ENCODE measurements at places on chromosomes 7 and 10.

- DNase-seq: peak; percentile 94
Measured at GRCh38 chr10:25174461-25175230, at the start of gene GPR158. Gene GPR158 (plus strand): TSS chr10:25175001. CDS start chr10:25175421, 420 bp downstream.

GRCh38 chr7:154372011-154372601, 319.9 kb downstream of the DPP6 start:
- no peak for DNase-seq

DNA sequence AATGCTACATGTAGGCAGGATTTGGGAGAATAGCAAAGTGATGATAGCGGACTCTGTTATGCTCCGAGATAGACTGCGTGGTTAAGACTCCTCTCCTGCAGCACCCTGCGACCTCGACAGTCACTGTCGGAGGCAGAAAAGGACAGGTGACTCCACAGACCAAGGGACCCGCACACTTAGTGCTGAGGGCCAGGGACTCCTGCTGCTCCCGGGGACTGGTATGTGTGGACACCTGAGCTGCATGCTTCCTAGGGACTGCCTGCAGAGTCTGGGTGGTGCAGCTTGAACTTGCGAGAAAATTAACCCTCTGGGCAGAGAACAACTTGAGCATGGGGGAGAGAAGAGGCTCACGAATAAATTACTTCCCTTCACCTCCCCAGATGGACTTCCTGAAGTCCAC, 407.1 kb upstream of the PFKP start:
- DNase-seq: no peak

DNA sequence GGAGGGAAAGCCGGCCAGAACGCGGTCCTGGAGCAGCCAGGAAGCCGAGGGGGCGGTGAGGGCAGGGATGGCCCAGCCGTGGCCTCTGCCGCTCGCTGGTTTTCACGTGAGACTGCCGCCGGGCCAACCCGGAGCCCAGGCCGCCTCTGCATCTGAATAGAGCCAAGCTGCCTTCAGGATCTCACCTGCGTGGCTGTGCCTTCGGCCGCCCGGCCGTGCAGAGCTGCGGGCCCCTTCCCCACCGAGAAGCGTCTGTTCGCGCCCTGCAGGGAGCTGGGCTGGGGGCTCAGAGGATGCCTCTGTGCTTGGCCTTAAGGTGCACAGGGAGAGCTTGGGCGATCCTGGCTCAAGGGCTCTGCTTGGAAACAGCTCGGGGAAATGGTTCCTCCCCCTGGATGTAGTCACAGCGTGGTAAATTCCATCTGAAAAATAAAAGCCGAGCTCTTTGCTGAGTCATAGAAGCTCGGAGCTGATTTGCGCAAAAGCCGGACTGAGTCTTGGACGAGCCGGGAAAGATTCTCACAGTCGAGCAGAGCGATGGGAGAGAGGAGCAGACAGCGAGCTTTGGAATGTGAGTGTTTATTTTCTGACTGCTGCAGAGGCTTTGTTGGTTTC, at the start of gene JAKMIP3:
TSS of gene JAKMIP3 (plus strand) at position 456 of the 615 bp plus-strand sequence. CDS start 38,863 bp downstream, outside the sequence.
- peak; percentile 80 for DNase-seq

- DNase-seq: no peak
Measured at GRCh38 chr10:101763141-101763846, 12.6 kb downstream of the FGF8 start.

DNA sequence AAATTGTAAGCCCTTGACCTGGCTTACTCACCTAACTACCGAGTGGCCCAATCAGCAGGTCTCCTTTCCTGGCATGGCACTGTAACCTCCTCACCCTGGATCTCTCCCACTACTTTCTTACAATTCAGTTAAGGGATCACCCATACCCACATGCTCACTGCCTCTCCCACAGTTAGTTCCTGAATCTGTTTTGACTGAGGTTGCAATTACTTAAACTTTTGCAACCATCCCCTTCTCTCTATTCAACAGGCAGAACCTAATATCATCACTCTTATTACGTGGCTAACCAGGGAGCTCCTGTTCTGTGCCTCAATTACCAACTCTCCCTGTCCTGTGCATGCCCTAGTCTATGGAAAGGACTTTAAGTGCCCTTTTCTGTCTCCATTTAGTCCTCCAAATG, 84.2 kb upstream of the IKZF1 start:
- DNase-seq: no peak

- DNase-seq: no peak
Measured at GRCh38 chr7:151999424-152000090, 25.9 kb upstream of the GALNT11 start.

DNA sequence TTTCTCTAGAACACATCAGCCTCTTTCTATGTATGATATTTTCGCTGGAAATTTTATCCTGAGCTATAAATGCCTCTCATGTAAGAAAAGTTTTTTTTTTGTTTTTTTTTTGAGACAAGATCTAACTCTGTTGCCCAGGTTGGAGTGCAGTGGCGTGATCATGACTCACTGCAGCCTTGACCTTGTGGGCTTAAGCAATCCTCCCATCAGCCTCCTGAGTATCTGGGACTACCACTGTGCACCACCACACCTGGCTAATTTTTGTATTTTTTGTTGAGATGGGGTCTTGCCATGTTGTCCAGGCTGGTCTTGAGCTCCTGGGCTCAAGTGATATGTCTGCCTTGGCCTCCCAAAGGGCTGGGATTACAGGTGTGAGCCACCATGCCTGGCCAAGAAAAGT, 80.4 kb downstream of the ADK start:
- peak; percentile 67 for DNase-seq

GRCh38 chr10:24483701-24484100, 240.0 kb downstream of the ARHGAP21 start:
- DNase-seq: peak; percentile 99

DNA sequence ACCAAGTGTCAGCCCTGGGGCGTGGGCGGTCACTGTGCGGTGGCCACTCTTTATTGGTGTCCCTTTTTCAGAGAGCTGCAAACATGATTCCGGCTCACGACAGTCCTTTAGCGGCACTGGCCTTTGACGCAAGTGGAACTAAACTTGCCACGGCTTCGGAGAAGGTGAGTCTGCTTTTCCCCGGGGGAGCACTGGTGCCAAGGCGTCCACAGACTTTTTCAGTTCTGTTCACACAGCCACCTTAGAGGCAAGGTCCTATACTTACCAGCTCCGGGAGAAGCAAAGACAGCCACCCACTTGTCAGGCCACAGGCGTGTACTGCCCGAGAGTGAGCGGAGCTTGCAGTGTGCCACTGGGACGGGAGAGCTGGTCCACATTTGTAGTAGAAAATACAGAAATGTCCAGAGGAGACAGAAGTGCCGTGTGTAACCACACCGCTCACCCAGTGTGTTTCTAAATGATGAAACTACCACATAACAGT, 27.9 kb downstream of the WIPI2 start:
- no peak for DNase-seq

DNA sequence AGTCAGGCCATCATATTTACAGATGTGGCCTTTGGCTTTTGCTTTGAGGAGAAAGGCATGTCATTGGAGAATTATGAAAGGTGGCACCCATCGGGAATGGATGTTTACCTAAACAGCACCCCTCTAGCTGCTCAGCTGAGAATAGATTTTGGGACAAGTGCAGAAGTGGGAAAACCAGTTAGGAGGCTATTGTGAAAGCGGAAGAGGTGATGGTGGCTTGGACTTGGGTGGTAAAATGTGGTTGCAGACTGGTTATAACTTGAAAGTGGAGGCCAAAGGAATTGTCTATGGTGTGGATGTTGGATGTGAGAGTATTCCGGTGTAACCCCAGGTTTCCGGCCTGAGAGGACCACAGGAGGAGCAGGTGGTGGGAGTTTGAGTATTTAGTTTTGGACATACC, 5.2 kb upstream of the SLC12A9 start:
- peak; percentile 69 for DNase-seq

GRCh38 chr7:70778585-70778984, 353.4 kb upstream of the GALNT17 start:
- no peak for DNase-seq

DNA sequence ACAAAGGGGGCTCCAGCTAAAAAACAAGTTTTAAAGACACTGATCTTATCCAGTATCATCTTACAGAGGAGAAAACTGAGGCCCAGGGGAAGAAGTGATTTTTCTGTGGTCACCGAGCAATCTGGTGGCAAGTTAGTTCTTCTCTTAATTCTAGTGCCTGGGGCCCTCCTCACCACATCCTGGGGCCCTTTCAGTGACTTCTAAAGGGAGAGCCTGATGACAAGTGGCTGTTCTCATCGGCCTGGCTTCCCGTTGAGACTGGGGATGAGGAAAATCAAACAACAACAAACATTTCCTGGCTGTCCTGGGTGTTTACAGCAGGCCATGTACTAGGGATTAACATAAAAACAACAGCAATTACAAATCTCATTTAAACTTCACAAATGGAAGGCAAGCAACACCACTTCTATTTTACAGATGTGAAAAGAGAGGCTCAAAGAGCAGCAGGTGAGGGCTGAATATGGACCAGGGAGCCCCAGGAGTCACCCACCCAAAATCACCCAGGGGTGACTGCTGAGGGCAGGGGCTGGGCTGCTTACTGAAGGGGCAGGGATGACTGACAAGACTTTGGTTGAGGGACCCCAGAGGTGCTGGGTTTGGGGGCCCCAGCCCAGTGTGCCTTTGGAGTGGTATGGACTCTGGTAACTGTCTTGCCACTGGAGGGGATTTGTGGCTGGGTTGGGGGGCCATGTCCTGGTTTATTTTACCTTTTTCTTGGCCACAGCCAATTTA, 24.7 kb upstream of the MTPAP start:
- no peak for DNase-seq

DNA sequence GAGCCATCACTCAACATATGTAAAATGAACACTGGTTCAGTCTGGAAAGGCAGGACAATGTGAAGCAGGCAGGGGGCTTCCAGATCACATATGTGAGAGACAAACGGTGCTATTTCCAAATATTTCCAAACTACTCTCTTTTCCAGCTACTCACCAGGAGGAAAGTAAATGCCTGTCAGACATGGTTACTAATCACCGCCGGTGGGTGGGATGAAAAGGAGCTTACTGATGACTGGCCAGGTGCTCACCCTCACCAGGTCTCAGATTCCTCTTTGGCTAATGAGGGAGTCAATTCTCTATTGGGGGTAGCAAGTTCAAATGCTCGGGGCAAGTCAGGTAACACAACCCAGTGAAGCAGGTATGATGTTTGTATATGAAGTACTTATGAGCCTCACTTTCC, 9.7 kb upstream of the MSMB start:
- DNase-seq: no peak

GRCh38 chr7:135389971-135390370, 119.9 kb downstream of the CNOT4 start:
- no peak for DNase-seq

DNA sequence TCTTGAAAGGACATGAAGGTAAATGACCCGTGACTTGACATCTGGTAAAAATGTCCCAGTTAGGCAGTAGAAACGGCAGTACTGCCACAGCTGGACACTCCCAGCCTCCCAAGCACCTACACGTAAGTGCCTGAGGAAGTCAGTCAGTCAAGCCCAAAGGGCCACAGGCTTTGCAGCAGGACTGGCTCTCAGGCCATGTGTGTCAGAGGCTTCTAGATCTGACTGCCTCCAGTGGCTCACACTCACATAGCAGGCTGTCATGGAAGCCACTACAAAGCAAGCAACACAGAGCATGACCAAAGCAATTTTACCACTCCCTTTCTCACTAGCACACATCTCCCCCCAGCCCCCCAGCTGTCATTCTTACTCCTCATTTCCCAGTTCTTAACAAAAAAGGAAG, 17.8 kb upstream of the CCNJ start:
- DNase-seq: peak; percentile 47

DNA sequence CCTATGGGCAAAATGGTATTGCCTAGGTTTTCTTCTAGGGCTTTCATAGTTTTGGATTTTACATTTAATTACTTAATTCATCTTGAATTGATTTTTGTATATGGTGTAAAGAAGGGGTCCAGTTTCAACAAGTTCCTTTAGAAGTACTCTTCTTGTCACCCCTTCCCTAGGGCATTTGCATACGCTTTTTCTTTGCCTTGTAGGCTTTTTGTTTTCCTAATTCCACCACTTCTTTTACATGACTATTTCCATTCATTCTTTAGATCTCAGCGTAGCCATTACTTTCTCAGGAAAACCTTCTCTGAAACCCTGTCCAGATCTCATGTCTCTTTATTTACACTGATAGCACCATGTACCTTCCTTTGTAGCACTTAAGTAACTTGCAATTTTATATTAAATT, 648.6 kb downstream of the XPNPEP1 start:
- DNase-seq: no peak

DNA sequence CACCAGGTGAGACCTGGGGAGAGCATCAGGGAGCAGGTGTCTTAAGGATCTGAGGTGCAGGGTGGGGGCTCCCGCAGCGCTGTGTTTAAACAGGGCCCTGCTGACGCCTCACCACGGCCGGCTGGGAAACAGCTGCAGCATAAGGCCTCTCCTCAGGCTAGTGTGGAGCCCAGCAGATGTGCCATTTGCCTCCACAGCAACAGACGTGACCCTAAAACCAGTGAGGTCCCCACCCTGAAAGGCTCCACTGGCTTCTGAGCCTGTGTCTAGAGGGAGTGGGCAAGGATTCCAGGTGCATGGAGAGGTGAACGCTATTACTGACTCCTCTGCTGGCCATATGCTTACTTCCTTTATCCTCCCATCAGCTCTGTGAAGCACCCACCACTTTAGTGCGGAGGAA, 47.8 kb downstream of the SYPL1 start:
- DNase-seq: no peak

GRCh38 chr7:150857276-150858055, 5.1 kb downstream of the AOC1 start:
- no peak for DNase-seq

DNA sequence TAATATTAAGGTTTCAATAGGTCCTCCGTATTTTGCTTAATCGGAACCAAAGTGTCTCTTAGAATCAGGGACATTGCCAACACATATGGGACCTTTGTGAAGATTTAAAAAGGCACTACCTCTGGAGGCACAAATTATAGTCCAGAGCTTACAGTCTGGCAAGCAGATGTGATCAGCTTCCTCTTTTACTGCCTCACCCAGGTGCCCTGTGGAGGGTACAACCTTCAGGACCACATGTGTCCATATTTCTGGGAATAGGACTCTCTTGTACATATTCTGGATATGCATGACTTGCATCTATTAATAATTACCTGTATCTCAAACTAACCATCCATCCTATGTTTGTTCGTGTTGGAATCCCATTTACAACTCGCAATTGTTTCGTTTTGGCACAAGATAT, 60.0 kb downstream of the HGF start:
- no peak for DNase-seq

DNA sequence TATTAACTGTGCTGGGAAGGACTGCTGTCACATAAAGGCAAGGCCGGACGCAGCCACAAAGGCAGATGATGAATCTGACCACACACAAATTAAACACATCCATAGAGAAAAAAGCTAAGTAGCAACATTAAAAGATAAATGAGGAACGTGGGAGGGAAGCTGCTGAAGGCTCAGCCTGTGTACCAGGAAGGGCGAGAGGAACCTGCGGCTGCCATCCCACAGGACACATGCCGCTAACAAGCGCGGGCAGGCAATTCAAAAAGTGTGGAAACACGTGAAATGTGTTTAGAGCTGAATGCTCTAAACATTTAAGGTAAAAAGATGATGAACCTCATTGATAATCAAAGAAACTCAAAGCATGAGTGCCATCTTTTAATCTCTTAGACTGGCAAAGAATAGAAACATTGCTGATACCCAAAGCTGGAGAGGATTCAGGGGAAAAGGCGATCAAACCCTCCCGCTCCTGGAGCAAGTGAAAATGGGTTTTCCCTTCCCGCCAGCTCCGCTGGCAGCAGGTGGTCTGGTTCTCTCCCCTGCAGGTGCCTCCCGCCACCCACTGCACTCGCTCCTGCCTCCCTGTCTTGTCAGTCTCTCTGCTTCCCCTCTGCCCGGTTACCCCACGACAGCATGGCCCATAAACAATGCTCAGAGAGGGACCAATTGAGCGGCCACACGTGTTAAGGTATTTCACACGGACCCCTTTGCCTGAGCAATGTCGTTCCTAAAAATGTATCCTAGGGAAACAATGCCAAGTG, 4.2 kb downstream of the STK32C start:
- no peak for DNase-seq

Data from epithelial cell of esophagus (primary cell).